Spleen (tissue), 13 donors: ENCODE measurements at places on chromosomes 1 and 21. TPM values are rescaled to one million over a fixed set of nuclear protein-coding genes. Genes with fewer than 3 reads are reported as not detected.

The PLK3 gene
- 24.6 TPM for polyA plus RNA-seq

The BLZF1 gene
- 5.6 TPM for polyA plus RNA-seq

The GPR37L1 gene
- polyA plus RNA-seq = not detected

The PTGFR gene
- polyA plus RNA-seq = 0.32 TPM

The ADAMTS5 gene
- polyA plus RNA-seq = 2.2 TPM

The IFI44L gene
- 10.6 TPM for polyA plus RNA-seq

The CD5L gene
- polyA plus RNA-seq = 42.6 TPM

The CD48 gene
- 510 TPM for polyA plus RNA-seq

The TNFRSF18 gene
- polyA plus RNA-seq = 7.2 TPM

The SIK1 gene
- polyA plus RNA-seq = 2.2 TPM

The SLC9C2 gene
- 0.03 TPM for polyA plus RNA-seq

The PCP4 gene
- polyA plus RNA-seq = 3.6 TPM

The OR2T11 gene
- not detected for polyA plus RNA-seq

The OR6N1 gene
- polyA plus RNA-seq = not detected
